Activated T-helper 1 cell treated with Interleukin-2 at 50 U/mL for 16 hours (primary cell): ENCODE measurements at places on chromosomes 5 and 9.

DNA sequence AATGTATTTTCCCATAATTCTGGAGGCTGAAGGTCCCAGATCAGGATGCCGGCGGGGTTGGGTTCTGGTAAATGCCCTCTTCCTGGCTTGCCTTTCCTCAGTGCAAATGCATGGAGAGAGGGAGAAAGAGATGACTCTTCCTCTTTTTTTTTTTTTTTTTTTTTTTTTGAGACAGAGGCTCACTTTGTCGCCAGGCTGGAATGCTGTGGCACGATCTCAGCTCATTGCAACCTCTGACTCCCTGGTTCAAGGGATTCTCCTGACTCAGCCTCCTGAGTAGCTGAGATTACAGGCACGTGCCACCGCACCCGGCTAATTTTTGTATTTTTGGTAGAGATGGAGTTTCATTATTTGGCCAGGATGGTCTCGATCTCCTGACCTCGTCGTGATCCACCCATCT lies 300.0 kb upstream of the TAS2R1 start:
- DNase-seq = no peak

- DNase-seq = no peak
Observed at GRCh38 chr5:1011226-1011631, 2.6 kb downstream of the NKD2 start.

- DNase-seq = no peak
Observed at GRCh38 chr9:110835859-110836271, 167.3 kb downstream of the MUSK start.

- DNase-seq = no peak
Observed at GRCh38 chr5:139513852-139514485, 31.4 kb upstream of the STING1 start.

GRCh38 chr5:67451640-67452279 lies 255.2 kb upstream of the CD180 start:
- DNase-seq = no peak

GRCh38 chr5:86879086-86879485 lies 261.3 kb downstream of the COX7C start:
- no peak for DNase-seq

GRCh38 chr5:124795829-124796228 lies 49.4 kb upstream of the ZNF608 start:
- no peak for DNase-seq

- no peak for DNase-seq
Observed at GRCh38 chr5:91190314-91190690, 192.8 kb downstream of the ARRDC3 start.

DNA sequence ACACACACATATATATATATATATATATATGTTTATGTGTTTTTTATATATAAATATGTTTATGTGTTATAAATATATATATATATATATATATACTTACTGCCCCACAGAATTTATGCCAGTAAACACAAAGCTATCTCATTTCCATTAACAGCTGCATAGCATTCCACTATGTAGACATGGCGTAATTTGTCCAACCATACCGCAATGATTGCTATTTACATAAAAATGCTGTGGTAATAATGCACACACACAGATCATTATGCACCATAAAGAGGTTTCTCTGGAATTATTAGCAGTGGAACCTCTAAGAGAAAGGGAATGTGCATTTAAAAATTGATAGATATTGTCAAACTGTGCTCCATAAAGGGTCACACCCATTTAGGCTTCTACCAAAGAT lies 150.1 kb downstream of the CEP120 start:
- no peak for DNase-seq

DNA sequence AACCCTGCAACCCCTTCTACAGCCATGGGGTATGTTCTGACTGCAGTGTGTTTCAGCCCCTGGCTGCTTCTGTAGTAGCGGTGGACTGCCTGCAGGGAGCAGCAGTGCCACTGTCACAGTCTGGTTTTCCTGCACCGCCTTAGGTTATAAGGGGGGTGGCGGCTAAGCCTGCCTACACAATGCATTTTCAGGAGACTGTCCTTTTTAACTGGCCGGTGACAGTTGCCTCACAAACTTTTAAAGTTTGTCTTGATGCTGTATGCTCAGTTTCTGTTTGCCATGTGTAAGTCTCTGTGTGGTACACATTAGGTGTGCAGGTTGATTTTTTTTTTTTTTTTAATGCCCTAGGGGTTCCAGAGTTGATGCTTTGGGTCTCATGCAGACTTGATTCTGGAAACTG lies 53.0 kb downstream of the NUP214 start:
- DNase-seq = peak; percentile 61

DNA sequence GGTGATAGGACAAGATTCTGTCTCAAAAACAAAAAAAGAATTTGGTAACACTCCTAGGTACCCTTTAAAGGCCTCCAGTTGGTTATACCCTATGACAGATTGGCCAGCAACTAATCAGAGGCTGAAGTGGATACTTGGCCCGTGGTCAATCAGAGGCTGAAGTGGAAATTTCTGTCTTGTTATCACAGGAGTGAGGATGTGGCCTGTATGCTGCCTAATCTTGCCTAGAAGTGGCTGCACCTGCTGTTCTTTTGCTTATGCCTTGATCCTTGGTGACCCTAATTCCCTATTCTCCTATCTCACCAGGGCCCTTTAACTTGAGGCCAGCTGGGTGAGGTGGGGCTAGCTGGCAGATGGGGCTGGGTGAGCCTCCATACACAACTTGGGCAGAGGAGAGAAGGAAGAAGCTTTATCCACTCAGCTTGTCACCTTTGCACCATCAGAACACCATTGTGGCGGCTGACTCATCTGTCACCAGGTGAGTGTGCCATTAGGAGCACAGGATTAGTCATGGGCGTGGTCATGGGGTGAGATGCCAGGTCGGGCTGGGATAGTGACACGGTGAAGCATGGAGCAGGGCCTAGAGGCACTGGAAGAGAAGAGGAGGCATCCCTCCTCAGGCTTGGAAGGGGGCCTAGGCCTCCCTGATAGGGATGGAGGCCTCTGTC lies 41.5 kb downstream of the SAR1B start:
- DNase-seq = no peak

DNA sequence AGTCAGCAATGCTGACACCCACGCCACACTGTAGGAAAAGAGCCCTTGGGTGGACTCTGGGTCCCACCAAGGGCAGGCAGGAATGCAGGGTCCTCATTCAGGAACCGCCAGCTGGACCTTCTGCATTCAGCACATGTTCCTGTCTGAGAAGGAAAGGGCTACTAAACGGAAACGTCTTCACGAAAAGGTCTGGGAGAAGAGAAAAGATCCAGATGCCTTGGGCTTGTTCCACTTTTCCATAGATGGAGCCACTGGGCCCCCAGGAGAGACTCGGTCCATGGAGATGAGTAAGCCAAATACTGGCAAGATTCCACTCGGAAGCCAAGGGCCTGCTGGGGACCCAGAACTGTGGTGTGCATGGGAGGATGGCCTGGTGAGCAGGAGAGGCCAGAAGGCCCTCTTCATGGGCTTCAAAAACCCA lies 38.4 kb downstream of the LHFPL2 start:
- no peak for DNase-seq

DNA sequence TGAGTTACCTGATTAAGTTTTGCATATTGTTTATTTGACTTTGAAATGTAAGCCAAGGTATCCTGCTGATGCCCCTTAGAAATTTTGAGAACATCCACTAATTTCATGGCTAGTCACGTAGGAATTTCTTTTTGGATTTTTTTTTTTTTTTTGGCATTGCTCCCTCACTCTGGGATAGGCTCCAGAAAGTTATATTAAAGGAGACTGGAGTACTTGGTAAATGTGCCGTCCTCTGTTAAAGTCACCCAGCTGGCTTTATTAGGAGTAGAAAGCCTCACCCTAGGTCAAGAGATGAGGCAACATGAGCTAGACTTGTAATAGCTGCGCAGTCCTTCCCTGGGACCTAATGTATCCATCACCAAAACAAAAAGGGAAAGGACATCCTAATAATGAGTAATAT lies 3.1 kb downstream of the KCTD16 start:
- no peak for DNase-seq

DNA sequence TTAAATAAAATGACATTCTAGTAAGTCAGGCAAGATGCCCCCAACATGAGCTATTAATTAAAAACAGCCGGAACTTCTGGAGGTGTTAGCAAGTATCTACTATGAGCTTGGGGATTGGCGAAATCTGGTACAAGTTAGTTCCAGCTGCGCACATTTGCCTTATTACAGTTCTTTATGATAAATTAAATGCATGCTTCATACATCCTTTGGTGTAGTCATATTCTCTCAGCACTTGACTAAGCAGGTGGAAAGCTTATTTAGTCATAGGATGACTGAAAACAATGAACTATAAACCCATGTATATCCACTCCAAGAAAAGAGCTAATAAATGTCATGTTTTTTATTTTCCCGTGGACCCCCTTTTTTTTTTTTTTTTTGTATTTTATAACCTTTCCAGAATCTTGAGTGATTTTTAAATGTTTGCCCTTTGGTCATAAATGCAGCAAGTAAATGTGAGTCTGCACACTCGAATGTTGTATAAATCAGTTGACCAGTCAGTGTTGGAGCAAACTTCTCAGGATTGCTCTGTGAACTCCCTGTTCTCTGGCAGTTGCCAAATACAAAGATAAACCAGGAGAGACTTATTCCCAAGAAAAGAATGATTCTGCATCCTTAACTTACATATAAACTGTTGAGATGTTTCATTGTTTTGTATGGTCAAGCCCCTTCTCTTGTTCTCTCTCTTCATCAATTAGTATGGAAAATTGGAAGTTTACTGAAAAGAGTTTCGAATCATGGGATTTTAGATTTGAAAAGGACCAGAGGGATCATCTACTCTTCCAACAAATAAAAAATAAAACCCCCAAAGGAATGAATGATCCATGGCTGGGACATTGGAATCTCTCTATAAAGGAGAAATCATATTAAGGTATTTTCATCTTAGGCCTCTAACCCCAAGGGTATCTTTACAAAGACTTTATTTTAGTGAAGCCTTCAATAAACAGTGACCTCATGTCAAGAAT lies 38.3 kb downstream of the PIK3R1 start:
- no peak for DNase-seq

DNA sequence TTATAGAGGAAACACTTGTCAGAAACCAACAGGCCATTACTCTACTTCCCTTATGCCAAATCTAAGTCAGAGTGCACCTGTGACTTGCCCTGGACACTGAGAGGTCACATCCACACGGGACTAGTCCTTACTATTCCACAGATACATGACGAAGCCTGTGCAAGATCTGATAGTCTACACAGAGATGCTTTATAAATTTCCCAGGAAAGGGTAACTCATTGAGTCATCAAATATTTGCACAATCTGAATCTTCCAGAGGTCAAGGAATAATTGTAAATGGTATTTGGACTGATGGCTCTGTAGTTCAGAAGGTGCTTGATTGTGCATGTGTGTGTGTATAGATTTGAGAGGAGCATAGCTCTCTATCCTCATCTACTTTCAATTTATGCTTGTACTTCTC lies 55.2 kb upstream of the JAK2 start:
- no peak for DNase-seq

- DNase-seq = no peak
Observed at GRCh38 chr5:143206196-143207053, 197.1 kb downstream of the NR3C1 start.

DNA sequence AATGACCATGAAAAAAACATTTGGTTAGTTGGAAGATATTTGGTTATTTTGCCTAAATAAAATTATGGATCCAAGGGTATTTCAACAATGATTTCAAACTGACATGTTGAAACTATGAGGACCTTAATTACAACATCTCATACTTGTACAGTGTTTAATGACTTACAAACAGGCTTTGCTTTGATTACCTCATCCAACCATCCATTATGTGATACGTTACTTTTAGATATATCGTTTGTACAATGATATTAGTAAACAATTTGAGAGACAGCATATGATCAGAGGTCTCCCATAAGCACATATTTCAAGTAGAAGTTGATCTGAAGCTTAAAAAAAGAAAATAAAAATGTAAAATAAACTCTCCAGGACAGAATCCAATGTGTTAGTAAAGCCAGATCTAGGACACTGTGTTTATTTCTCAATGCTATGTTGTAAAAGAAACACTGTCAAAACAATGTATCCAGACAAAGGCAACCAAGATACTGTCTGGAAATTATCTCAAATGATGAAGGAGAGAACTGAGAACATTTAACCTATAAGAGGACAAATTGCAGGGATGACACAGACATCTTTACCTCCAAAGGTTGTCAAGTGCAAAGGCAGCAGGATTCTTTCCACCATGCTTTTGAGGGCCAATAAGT lies 116.0 kb upstream of the TARS1 start:
- DNase-seq = no peak

- DNase-seq = no peak
Observed at GRCh38 chr9:109311286-109311685, 9.6 kb downstream of the EPB41L4B start.

DNA sequence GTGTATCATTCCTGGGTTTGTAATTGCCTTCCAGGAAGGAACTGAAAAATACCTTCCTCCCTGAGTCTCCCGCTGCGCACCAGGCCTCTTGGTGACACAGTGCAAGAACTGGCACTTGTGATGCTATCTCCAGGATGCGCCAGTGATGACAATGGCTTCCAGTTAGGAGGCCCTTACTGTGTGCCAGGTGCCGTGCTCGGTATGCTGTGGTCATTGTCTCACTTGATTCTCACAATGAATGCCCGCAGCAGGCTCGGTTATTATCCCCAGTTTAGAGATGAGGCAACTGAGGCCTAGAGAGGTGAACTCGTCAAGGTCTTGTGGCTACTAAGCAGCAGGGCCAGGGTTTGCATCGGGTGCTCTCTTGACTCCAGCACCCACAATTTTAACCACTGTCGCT lies 31.5 kb upstream of the SLC2A8 start:
- DNase-seq = no peak

GRCh38 chr5:38381361-38381760 lies 123.0 kb downstream of the EGFLAM start:
- DNase-seq = no peak

- DNase-seq = no peak
Observed at GRCh38 chr9:122015170-122015821, 77.8 kb downstream of the TTLL11 start.

GRCh38 chr5:180169248-180170105 lies 39.5 kb downstream of the RASGEF1C start:
- DNase-seq = no peak

GRCh38 chr5:180330810-180331646 lies 22.1 kb downstream of the GFPT2 start:
- no peak for DNase-seq
